ENCODE measurements at places on chromosomes 11 and 22. TPM values are rescaled to one million over a fixed set of nuclear protein-coding genes. Genes with fewer than 3 reads are reported as not detected.
A peak's percentile ranks its signal among the peaks of the same experiment; 100 is the strongest.

DNA sequence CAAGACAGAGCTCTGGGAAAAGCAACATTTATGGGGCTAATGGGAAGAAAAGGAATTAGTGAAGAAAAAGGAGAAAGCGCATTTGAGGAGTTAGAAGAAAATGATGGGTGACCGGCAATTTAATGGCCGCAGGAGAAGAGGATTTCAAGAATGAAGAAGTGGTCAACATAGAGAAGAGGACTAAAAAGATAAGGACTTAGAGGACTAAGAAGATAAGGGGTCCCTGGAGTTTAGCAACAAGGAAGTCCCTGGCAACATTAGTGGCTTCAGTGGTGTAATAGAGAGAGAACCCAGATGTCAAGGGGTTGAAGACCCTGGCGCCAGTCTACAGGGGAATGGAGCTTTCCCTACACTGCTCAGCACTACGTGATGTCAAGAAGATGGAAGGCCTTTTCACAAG lies 32.3 kb downstream of the WEE1 start:
- DNase-seq, result no peak
- H3K36me3 ChIP-seq, result no peaks in the 10 kb centered on the region
- H3K4me1 ChIP-seq, result no peaks in the 10 kb centered on the region
- H3K27me3 ChIP-seq, result no peaks in the 10 kb centered on the region

DDX25 gene
- 0.92 TPM for total RNA-seq

- DNase-seq, result no peak
- H3K27me3 ChIP-seq, result no peaks in the 10 kb centered on the region
- no peak overlapping the region for H3K27ac ChIP-seq
- H3K36me3 ChIP-seq, result no peaks in the 10 kb centered on the region
- H3K4me3 ChIP-seq, result no peak overlapping the region
Observed at GRCh38 chr11:112697391-112698178, 263.6 kb upstream of the NCAM1 start.

DNA sequence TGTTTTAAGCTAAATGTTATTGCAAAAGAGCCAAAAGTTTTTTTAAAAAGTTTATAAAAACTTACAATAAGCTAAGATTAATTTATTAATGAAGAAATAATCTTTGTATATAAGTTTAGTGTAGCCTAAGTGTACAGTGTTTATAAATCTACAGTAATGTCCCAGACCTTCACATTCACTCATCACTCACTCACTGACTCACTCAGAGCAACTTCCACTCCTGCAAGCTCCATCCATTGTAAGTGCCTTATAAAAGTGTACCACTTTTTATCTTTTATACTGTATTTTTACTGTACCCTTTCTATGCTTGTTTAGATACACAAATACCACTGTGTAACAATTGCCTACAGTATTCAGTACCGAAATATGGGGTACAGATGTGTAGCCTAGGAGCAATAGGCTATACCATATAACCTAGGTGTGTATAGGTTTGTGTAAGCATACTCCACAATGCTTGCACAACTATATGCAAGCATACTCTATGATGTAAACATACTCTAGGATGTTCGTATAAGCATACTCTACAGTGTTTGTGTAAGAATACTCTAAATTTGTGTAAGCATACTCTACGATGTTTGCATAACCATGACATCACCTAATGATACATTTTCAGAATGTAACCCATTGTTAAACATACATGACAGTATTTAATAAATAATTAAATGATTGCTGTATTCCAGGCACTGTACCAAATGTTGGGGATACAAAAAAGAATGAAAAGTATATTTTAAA lies 953.0 kb downstream of the KCNA4 start:
- H3K36me3 ChIP-seq, result no peaks in the 10 kb centered on the region
- H3K4me1 ChIP-seq, result no peaks in the 10 kb centered on the region
- no peak for DNase-seq
- H3K4me3 ChIP-seq, result no peak overlapping the region
- no peaks in the 10 kb centered on the region for H3K27me3 ChIP-seq

- DNase-seq, result no peak
- H3K27me3 ChIP-seq, result no peaks in the 10 kb centered on the region
- peaks cover 7% of the 10 kb centered on the region for H3K4me1 ChIP-seq
- no peak overlapping the region for H3K4me3 ChIP-seq
- H3K27ac ChIP-seq, result no peak overlapping the region
Observed at GRCh38 chr22:31179345-31179744, 19.4 kb downstream of the RNF185 start.

- no peaks in the 10 kb centered on the region for H3K27me3 ChIP-seq
- no peak overlapping the region for H3K4me3 ChIP-seq
- H3K36me3 ChIP-seq, result no peaks in the 10 kb centered on the region
- H3K27ac ChIP-seq, result no peak overlapping the region
Observed at GRCh38 chr11:96178049-96178886, 164.7 kb downstream of the MAML2 start.

DNA sequence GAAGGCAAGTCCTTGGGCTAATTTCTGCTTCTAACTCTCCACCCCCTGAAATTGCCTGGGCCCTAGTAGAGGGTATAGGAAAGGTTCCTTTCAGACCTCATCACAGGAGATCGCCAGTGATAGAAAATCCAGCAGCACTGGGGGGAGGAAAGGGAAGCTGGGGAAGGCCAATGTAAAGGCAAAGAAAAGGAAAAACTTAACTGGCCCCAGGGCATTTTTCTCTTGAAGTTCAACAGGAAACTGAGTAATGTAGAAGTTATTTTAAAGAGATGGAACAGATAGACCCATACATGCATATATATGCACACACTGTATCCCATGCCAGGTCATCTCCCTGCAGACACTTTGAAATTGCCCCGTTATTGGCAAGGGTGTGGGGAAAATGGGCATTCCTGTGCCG lies 134.0 kb downstream of the TRIM44 start:
- H3K27ac ChIP-seq, result no peak overlapping the region
- H3K4me1 ChIP-seq, result peaks cover 2% of the 10 kb centered on the region
- no peaks in the 10 kb centered on the region for H3K27me3 ChIP-seq
- H3K4me3 ChIP-seq, result no peak overlapping the region
- DNase-seq, result no peak

DNA sequence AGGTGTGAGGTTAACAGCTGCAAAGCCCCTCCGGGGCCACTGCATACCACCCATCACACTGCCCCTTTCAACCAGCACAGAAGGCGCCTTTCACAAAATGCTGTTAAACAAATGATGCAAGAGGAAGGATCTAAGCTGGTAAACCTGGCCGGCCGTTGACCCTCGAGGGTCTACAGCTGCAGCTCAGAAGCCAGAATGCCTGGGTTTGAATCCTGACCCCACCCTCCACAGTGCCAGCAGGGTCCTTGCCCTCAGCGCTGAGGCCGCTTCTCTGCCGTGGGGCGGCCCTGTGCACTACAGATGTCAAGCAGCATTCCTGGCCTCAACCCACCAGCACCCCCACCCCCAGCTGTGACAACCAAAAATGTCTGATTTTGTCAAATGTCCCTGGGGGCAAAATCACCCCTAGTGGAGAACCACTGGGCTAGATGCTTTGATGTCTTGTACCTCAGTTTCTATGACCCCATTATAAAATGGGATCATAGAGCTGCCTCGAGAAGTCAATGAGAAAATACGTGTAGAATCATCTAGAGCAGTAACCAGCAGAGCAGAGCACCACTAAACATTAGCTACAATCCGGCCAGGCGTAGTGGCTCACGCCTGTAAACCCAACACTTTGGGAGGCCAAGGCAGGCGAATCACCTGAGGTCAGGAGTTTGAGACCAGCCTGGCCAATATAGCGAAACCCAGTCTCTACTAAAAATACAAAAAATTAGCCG lies 77.9 kb downstream of the CELSR1 start:
- H3K27ac ChIP-seq, result no peak overlapping the region
- no peaks in the 10 kb centered on the region for H3K36me3 ChIP-seq
- H3K27me3 ChIP-seq, result no peaks in the 10 kb centered on the region
- DNase-seq, result no peak
- H3K4me3 ChIP-seq, result no peak overlapping the region

GRCh38 chr11:125797641-125798040 lies 9.7 kb downstream of the PATE3 start:
- H3K27me3 ChIP-seq, result no peaks in the 10 kb centered on the region
- H3K36me3 ChIP-seq, result no peaks in the 10 kb centered on the region
- H3K4me1 ChIP-seq, result no peaks in the 10 kb centered on the region
- DNase-seq, result no peak
- no peak overlapping the region for H3K27ac ChIP-seq

DNA sequence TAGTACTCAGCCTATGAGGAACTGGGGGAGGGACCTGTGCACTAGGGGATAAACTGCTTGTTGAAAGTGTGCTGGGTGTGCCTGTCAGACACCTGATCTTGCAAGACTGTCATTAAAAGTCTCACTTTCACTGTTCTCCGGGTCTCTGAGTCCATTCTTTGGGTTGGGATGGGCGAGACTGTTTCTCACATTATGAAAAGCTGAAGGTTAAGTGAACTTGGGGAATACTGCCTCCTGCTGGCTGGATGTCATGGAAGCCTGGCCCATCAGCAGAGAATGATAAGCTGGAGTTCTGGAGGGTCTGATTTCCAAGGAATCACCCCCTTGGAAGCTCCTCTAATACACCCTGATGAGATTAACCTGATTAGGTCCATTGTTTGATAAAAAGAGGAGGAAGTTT lies 9.0 kb upstream of the VPREB1 start:
- no peaks in the 10 kb centered on the region for H3K4me1 ChIP-seq
- no peaks in the 10 kb centered on the region for H3K27me3 ChIP-seq
- H3K36me3 ChIP-seq, result no peaks in the 10 kb centered on the region
- DNase-seq, result no peak

GRCh38 chr11:66557733-66558326 lies 10.6 kb downstream of the CTSF start:
- H3K27ac ChIP-seq, result no peak overlapping the region
- H3K27me3 ChIP-seq, result no peaks in the 10 kb centered on the region
- H3K4me1 ChIP-seq, result peaks cover 3% of the 10 kb centered on the region
- no peak overlapping the region for H3K4me3 ChIP-seq
- H3K36me3 ChIP-seq, result no peaks in the 10 kb centered on the region

MMP27 gene
- total RNA-seq, result not detected

DNA sequence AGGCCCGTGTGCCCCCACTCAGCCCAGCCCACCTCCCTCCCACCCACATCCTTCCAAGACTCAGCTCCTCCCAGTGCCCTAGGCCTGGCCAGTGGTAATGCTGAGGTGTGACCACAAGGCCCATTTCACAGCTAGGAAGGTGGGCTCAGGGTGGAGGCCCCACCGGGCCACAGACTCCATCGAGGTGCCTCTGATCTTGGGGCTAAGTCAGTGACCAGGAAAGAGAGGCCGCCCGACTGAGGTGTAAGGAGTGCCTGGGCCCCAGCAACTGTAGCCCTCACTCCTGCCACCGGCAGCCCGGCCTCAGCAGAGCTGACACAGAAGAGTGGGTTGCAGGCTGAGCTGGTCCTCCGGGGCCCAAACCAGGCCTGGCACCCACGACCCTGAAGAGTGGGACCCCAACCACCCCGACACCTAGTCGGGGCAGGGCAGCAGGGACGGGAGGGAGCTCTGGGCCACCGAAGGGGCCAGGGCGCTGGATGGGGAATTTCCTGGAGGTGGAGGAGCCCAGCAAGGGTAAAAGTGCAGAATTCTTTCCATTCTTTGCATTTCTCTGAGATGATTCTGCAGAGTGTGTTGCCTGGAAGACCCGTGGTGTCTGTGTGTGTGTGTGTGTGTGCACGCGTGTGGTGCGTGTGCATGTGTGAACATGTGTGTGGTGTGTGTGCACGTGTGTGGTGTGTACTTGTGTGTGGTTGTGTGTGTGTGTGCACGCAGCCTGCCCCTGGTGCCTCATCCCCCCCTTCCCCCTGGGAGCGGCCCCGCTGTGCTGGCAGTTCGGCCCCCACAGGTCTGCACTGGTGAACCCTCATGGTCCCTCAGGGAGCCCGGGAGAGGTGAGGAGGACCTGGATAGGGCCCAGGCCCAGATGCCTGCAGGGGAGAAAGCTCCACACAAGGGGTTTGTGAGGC lies 8.3 kb upstream of the PIM3 start:
- H3K27me3 ChIP-seq, result no peaks in the 10 kb centered on the region
- H3K4me3 ChIP-seq, result no peak overlapping the region
- H3K36me3 ChIP-seq, result no peaks in the 10 kb centered on the region
- peak; percentile 32 for DNase-seq
- H3K27ac ChIP-seq, result no peak overlapping the region

Measured in ovary (tissue), 10 donors.